ENCODE measurements at places on chromosomes 6 and 20. TPM values are rescaled to one million over a fixed set of nuclear protein-coding genes. Genes with fewer than 3 reads are reported as not detected.

The COQ3 gene
- total RNA-seq = 4.8 TPM

The TP53RK gene
- 11.5 TPM for total RNA-seq

The SLC25A27 gene
- 31.9 TPM for total RNA-seq

The TRIM10 gene
- total RNA-seq = not detected

The SPATA25 gene
- total RNA-seq = 4.2 TPM

- peaks cover 2% of the 10 kb centered on the region for H3K4me1 ChIP-seq
- DNase-seq = peak; percentile 15
- no peak overlapping the region for H3K4me3 ChIP-seq
- no peak overlapping the region for H3K27ac ChIP-seq
- peaks cover 24% of the 10 kb centered on the region for H3K27me3 ChIP-seq
Observed at GRCh38 chr6:112180095-112180820, 74.1 kb downstream of the LAMA4 start.

DNA sequence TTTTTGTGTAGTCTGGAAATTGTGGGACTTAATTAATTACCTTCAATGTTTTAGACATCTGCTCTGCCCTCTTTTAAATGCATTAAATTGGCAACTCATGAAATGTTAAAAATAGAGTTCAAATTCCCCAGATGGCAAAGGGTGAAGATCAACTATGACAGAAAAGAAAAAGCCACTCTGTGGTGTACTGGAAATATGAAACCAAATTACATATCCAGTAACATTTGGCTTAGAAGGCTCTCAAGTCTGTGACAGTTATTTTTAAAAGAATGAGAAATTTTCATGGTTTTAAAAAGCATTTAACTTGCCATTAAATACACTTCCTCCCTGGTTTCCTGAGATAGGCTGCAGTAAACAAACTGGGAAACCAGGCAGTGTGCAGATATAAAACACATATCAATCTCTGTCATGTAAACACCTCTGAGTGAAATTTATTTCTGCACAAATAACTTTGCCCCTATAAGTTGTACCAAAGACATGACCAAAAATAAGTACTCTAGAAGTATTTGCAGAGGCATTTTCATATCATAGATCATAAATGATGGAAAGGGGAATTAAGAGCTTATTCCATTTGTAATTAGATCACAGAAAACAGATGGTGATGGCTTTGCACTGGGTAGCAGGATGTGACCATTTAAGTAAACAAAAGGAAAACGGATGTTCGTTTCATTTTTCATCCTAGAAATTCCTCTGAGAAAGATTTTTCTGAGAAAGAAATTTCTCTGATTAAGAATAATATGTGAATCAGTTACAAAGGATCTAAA is 360.1 kb downstream of the SAMD5 start:
- no peak overlapping the region for H3K4me3 ChIP-seq
- H3K27me3 ChIP-seq = no peaks in the 10 kb centered on the region
- DNase-seq = no peak
- peaks cover 10% of the 10 kb centered on the region for H3K4me1 ChIP-seq

DNA sequence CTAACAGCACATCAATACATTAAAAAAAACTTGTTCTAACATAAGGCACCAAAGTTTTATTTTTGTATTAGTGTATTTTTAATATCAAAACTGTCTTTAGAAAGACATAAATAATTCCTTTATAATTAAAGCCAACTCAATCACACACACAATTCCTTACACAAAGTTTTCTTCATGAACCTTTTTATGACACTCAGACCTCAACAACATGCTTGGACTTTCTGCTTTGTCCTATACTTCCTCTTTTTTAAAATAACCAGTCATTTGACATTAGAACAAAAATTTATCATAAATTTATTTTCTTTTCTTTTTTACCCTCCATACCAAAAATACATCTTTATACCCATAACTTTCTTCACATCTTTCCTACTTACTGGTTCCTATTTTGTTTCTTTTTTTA is 292.0 kb upstream of the ARID1B start:
- H3K36me3 ChIP-seq = no peaks in the 10 kb centered on the region
- H3K4me3 ChIP-seq = no peak overlapping the region

Data from progenitor cell of endocrine pancreas (in vitro differentiated cells).